ENCODE measurements at places on chromosomes 5 and 9. TPM values are rescaled to one million over a fixed set of nuclear protein-coding genes. Genes with fewer than 3 reads are reported as not detected.

DNA sequence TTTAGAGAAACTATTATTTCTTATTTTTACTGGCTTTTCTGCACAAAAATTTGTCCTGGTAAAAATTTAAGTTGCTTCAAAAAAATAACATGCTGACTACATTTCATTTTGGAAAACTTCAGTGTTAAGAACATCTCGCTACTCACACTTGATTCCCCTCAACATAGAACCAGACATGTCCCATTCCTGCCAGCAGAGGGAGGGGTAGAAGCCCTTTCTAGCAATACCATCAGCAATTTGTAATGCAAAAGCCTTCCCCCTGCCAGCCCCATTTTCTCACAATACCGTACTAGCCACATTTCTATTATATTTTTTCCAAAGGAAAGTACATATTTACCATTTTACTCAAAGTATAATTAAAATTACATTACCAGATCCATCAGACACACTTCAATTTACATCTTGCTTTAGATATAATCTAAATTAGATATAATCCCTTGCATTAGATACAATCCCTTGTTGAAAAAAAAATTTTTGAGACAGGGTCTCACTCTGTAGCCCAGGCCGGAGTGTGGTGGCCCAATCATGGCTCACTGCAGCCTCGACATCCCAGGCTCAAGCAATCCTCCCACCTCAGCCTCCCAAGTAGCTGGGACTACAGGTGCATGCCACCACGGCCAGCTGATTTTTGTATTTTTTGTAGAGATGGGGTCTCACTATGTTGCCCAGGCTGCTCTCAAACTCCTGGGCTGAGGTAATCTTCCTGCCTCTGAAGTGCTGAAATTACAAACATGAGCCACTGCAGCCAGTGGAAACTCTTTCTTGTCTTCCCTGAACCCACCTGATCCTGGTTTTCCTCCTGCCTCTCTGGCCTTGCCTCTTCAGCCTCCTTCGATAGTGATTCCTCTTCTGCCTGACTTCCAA lies 39.6 kb upstream of the IDNK start:
- DNase-seq: no peak

GRCh38 chr9:126318858-126319257 lies 7.8 kb upstream of the MVB12B start:
- DNase-seq: no peak

- DNase-seq: no peak
These were observed 20.3 kb upstream of the TENT4A start for GRCh38 chr5:6692906-6693305.

DNA sequence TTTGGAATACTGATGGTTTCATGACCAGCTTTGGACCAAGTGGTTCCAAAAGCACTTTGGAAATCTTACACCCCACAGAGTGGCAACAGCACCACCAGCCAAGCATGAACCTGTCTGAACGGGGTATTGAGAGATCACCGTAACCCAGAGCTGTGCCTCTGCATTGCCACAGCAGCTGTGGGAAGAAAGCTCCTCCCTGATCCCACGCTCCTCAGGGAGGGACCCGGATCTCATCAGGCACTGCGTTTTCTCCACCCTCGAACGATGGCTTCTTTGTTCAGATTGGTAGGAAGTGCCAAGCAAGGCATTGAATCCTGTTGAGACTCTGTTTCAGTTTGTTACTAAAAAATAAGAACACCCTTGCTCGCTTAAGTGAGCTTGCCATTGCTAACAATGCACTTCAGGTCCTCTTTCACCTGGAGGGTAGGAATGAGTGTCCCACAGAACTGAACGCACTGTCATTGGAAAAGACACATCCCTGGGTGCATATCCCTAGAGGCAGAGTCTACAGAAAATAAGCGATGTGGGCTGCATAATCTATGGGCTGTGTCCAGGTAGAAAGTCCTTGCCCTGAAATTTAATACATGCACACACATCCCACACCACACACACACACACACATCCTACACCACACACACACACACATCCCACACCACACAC lies 118.0 kb upstream of the ICE1 start:
- no peak for DNase-seq

CFAP157 gene
- total RNA-seq: not detected
